ENCODE measurements at places on chromosomes 3 and 15.

DNA sequence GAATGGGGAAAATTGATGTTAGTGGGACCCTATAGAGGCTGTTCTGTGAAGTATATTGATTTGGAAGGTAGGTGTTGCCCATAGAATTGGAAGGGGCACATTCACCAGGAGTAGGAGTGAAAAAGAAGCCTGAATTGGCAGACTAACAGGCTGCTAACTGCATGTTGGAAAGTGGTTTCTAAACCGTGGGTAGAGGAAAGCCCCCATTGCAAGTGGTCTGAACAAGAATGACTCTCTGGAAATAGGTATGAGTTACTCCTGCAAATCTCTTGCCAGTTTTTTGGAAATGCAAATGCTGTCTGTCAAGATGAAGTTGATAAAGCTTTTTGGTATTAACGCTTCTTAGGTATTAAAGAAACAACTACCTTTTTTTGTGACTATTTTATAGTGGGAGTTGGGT, 3.5 kb downstream of the UBE2E1 start:
- ATAC-seq = peak; percentile 27

- no peak for ATAC-seq
Observed at GRCh38 chr15:61736790-61737189, 323.5 kb downstream of the VPS13C start.

GRCh38 chr3:62632510-62633294, 242.5 kb downstream of the CADPS start:
- ATAC-seq = no peak

GRCh38 chr3:8524656-8525399, 23.2 kb downstream of the LMCD1 start:
- ATAC-seq = peak; percentile 38

- no peak for ATAC-seq
Observed at GRCh38 chr3:124256599-124256998, 264.7 kb upstream of the ROPN1 start.

DNA sequence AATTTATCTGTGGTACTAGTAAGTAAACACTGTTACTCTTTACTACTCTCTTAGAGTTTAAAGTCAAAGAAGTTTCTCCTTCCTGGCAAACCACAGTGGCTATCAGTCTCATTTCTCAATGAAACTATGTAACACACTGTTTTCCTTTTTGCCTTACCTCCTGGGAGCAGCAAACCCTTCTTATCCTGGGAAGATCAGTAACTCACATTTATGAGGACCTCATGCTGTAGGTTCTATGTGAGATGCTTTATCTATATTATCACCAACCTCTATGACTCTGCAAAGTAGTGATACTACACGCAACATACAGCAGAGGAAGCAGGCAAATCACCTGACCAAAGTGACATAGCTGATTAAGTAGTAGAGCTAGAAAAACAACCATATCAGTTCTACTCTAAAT, 35.3 kb downstream of the PBRM1 start:
- ATAC-seq = peak; percentile 71

DNA sequence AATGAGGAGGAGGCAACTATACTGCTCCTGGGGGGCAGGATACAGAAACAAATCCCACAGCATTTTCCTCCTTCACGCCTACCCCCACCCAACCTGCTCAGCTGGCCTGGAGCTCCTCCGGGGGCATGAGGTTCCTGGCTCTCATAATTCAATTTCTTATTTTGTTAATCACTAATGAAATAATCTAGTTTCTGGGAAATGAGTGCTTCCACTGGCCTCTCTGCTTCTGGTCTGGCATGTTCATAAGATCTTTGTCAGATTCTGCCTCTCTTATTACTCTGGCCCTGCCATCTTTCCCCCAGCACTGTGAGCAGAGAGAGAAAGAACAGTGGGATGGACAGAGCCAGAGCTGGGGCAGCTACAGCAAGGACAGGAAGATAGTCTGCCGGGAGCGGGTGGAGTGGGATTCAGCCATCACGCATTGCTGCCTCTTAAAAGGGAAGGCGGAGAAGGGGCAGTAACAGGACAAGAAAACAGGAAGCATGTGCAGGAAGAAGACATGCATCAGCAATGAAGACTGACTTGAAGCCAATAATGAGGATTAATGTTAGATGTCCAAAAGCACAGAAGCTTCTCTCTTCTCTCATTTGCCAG, 13.6 kb downstream of the RPAP1 start:
- no peak for ATAC-seq

- ATAC-seq = peak; percentile 30
Observed at GRCh38 chr15:55494931-55495330, 13.1 kb downstream of the DNAAF4 start.

- no peak for ATAC-seq
Observed at GRCh38 chr3:52297242-52298148, 9.9 kb downstream of the GLYCTK start.

GRCh38 chr3:18717598-18717997, 292.5 kb upstream of the SATB1 start:
- ATAC-seq = peak; percentile 56

DNA sequence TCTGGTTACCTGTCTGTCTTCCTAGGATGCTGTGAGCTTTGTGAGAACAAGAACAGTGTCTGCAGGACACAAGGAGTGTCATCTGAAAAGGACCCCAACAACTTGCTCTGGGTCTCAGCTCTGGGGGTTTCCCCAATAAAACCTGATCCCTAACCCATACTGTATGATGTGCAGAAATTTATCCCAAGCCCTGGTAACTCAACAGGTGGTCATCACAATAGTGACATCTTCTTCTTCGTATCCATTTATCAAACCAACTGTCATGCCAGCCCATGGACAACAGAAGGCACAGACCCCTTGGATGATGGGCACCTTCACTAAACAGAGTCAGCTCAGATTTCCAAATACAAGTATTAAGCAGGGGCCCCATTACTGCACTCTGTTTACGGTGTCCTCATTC, 127.5 kb downstream of the UACA start:
- no peak for ATAC-seq

DNA sequence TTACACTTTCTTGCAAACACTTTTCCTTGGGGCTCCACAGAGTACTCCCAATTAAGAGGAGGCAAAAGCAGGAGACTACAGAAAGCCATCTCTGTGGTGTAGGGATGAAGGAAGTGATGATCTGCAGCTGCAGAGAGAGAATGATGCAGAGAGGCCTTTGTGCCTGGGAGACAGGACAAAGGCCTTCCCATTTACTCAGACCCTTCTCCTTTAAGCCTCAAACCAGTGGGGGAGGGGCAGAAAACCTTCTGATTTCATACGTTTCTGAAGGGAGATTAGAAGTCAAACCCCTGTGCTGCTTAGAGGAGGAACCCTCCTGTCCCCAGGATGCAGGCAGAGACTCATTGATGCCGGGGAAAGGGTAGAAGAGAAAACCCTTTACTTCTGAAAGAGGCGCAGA, 130.8 kb downstream of the NEO1 start:
- ATAC-seq = no peak

DNA sequence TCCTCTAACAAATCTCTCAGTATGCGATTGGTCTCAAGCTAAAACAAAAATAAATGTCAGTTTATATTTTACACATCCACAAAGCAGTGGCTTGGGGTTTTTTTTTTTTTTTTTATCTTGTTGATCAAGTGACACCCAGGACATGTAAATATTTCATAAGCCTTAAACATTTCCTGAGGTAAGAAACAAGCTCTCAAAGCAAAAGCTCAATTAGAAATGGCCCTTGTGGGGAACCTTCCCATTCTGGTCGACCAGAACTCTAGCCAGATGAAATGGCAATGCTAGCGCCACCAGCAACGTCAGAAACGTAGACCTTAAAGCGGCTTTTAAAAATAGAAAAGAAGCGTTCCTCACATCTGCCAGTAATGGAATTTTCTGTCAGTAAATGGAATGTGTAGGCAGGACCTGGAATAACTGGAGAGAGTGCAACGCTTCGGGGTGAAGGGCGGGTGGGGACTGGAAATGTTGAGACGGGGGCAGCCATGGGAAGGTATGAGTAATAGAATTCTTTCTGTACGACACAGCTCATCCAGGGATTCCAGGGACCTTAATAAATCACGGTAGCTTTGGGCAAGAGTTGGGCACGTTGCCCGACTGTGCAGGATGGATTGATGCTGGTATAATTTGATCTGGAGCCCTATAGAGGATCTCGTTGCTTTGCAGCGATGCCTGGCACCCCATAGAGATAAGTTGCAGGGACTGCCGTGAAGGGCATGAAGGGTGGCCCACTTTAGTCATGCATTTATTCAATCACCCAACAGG, 44.4 kb downstream of the BTD start:
- ATAC-seq = no peak

- ATAC-seq = no peak
Observed at GRCh38 chr3:136819731-136820679, 1.1 kb downstream of the SLC35G2 start.

GRCh38 chr3:25558121-25558520, 106.6 kb downstream of the TOP2B start:
- ATAC-seq = no peak

GRCh38 chr15:75107516-75107907, 84.1 kb downstream of the PPCDC start:
- ATAC-seq = no peak

GRCh38 chr3:40725031-40725430, 200.3 kb downstream of the ZNF621 start:
- ATAC-seq = no peak

DNA sequence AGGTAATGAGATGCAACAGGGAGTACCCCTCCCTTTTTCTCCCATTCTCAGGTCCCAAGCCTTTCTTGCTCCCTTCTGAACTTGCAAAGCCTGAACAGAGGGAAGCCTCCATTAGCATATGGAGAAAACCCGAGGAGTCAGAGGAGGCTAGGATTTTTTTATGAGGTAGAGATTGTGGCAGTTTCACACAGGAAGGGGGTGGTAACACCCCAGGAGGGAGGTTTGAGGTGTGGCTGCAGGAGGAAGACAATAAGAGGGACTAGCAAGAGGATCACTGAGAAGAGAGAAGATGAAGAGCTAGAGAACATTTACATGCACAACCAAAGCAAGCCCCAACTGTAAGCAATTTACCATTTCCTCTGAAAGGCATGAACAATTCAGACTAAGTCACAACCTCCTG, 322.7 kb downstream of the SV2B start:
- ATAC-seq = no peak

DNA sequence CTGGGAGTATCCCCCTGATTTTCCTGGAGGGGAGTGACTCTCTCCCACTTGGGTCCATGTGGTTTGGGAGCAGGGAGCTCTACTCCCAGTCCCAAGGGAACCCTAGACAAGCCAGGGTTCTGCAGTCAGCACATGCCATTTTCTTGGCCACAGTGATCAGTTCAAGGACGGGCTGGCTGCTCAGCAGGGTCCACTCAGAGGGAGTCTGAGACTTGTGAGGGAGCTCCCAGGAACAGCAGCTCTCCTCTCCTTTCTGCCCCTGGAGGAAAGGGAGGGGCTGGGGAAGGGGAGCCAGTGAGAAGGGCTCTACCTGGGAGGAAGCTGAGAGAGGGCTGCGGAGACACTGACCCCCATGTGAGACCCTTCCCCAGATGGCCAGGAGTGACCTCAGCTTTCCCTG, 29.1 kb upstream of the LMCD1 start:
- no peak for ATAC-seq

- peak; percentile 32 for ATAC-seq
Observed at GRCh38 chr15:99343881-99344551, 92.7 kb downstream of the LRRC28 start.

DNA sequence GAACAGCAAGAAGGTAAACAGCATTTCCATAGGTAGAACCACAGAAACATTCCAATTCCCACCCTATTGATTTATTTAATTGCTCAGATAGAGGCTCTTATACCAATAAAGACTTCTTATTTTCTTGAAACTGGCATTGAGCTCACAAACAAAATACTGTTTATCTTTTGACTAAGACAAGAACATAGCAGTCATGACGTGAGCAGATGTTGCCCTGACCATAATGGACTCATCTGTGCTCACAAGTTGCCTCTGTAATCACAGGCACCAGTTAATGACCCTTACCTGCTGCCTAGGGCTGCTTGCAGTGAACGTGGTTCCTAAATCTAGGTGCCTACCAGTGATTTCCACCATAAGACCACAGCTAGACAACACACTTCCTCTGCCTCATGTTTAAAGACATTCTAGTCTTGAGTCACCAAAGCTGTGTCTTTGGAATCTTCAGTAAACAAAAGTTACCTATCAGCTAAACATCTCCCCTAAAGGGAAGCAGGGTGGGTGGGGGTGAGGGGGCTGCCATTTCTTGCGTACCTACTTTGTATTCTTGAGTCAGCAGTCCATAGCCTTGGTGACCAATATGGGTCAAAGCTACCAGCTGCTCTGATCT, 2.1 kb downstream of the FYCO1 start:
- ATAC-seq = peak; percentile 22

- no peak for ATAC-seq
Observed at GRCh38 chr15:40498418-40498817, 27.6 kb downstream of the CHST14 start.

DNA sequence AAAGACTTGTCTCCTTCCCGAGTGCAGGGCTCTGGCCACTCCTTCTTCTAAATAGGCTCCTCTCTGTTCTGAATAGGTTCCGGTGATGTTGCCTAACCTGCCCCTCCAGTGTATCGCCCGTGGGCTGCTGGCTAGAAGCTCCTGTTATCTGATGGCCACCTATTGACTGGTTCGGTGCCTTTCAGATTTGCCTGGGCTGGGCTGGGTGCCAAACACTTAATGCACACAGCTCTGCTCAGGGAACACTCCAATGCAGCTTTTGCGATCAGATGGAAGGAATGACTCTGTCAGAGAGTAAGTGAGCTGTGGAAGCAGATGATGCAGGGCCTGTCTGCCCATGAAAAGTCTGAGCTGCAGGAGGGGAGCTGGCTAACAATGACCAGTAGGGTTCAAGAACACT, 112.9 kb downstream of the CORO2B start:
- no peak for ATAC-seq

DNA sequence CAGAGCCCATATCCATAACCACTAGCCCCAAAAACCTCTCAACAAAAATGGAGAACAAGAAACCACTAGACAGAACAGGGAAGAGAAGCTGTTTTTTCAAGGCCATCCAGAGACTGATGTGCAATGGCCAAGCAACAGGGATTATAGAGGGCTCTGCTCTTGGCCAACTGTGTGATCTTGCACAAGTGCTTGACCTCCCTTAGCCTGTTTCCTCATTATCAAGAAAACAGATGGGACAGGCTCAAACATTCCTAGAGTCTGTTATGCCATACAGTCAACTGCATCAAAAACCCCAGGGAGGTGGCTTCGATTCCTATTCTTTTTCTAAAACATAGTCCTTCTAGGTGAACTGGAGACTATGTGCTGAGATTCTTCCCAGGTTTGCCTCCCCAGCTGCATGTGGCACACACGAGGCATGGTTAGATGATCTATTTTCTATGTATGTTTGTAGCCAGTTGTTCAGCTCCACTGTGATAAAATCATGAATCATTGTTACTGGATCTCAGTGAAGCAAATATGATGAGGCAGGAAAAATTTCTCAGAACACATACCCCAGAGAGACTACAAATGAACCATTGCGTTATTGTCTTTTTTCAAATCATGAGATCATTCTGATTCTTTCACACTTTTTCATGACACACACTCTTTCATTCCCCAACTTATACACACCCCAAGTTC, 132.9 kb upstream of the TGFBR2 start:
- no peak for ATAC-seq

All from activated CD4-positive, CD25-positive, alpha-beta regulatory T cell treated with anti-CD3 and anti-CD28 coated beads, Interleukin-2, amount 50 U/mL, for 24 hours (primary cell).